Activated CD4-positive, CD25-positive, alpha-beta regulatory T cell treated with anti-CD3 and anti-CD28 coated beads, Interleukin-2, amount 50 U/mL, for 24 hours (primary cell): ENCODE measurements at places on chromosomes 12 and 14.

DNA sequence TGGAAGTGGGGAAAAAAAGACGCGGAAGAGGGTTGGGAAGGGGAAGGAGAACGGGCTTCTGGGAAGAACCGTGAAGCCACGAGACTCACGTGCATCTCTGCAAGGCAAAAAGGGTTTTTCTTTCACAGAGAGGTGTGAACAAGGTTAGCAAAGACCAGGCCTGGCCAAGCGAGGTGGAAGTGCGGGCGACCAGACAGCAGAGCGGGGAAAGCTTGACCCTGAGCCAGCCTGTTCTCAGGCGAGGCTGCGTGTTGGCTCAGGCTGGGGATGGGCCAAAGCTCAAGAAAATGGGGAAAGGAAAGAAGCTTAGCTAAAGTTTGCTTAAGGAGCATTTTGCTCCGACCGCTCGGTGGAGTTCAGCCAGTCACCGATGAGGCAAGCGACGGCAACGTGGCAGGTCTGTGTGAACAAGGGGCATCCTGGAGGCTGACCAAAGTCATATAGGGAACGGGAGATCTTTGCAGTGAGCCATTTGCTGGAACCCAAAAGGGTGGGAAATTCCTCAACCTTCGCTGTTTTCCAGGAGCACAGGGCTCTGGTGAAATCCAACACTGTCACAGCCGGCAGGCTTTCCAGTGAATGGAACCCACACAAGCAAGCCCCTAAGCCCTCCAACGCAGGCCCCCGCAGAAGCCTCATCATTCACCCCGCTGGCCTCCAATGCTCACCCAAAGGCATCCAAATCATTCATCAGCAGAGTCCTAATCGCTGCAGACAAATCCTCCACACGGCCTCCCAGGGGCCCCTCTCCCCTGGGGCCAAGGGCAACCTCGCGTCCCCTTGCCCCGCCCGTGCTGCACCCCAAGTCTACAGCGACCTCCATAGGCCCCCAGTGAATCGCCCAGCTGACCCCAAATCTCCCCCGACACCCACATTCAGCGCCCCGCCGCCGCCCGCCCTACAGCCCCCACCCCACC, 754 bp downstream of the ZNF605 start:
- peak; percentile 30 for ATAC-seq

DNA sequence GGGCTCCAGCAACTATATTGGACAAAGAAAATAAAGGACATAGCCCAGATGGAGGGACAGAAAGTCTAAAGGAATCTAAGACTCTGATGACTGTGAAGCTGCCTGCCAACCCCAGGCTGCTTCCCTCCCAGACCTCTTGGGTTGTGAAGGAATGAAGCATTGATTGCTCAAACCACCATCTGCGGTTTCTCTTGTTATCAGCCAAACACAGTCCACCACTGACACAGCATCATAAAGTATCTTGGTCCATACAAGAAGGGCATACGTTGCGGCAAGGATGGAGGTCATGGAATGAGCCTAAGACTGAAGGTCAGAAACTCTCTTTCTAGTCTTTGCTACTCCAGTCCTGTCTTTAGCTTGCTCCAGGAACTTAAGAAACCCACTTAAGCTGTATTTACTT, 58.5 kb upstream of the PLXNC1 start:
- no peak for ATAC-seq

- no peak for ATAC-seq
These were observed 1.2 kb downstream of the NKX2-1 start for GRCh38 chr14:36518586-36519430.

- ATAC-seq, result no peak
These were observed 34.0 kb downstream of the EGLN3 start for GRCh38 chr14:33916663-33917565.

- ATAC-seq, result no peak
These were observed 21.1 kb upstream of the PGF start for GRCh38 chr14:74976264-74977113.

DNA sequence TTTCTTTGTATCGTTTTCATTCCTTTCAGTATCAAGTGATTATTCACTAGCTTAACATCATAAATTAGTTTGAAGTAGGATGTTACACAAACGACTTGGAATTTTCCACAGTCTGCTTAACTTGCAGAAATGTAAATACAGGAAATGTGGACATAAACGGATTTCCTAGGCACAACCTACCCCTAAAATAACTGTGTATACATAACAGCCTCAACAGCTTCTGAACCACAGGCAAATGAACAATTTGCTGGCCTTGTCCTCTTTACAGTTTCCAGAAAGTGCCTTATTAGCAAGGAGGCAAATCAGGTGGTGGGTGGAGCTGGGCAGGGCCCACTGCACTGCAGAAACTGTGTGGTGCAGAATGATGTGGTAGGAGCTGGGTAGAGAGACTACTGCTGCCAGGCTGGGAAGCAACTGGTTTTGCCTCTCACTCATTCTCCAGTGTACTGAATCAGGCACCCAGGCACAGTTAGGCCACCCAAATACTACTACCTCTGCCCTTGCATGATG, 14.1 kb downstream of the DRAM1 start:
- ATAC-seq, result no peak

DNA sequence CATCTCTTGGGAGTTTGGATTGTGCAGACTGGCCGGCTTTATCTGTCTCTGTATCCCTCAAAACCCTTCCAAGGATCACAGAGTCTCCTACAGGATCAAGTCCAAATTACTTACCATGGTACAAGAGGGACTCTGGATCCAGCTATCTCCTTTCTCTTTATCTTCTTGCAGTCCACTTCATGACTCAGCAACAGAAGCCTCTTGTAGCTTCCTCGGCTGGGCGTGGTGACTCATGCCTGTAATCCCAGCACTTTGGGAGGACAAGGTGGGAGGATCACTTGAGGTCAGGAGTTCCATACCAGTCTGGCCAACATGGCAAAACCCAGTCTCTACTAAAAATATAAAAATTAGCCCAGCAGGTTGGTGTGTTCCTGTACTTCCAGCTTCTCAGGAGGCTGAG, 189.7 kb downstream of the BCAT1 start:
- ATAC-seq, result no peak
